DMS 273 treated with DMSO at 0.1 percent for 48 hours (cell line): ENCODE measurements at places on chromosomes 12 and 14.
A peak's percentile ranks its signal among the peaks of the same experiment; 100 is the strongest.

DNA sequence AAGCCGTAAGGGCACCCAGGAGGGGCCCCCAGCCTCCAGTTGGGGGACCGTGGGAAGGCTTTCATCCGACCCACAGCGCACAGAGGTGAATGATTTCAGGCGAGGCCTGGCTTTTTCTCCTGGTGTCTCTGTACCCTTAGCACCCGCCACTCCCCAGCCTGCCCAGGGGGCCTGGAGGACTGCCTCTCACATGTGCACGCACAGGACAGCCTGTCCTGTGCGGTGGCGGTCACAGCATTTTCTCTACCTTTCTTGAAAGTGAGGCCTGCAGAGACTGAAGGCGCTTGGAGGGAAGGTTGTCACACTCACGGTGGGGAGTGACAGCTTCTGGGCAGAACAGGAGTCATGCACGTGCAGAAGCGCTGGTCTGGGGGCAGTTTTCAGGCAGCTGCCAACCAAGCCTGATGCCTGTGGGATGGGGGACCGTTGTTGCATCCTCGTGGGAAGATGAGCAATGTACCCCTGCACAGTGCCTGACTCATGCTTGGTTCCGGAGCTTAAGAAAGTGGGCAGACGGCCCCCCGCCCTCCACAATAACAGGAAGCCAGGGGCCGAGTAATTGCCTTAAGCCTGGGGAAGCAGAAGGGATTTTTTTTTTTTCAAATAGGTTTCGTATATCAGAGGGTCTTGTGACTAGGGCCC is 148.1 kb downstream of the TSPAN9 start:
- no peak for DNase-seq

DNA sequence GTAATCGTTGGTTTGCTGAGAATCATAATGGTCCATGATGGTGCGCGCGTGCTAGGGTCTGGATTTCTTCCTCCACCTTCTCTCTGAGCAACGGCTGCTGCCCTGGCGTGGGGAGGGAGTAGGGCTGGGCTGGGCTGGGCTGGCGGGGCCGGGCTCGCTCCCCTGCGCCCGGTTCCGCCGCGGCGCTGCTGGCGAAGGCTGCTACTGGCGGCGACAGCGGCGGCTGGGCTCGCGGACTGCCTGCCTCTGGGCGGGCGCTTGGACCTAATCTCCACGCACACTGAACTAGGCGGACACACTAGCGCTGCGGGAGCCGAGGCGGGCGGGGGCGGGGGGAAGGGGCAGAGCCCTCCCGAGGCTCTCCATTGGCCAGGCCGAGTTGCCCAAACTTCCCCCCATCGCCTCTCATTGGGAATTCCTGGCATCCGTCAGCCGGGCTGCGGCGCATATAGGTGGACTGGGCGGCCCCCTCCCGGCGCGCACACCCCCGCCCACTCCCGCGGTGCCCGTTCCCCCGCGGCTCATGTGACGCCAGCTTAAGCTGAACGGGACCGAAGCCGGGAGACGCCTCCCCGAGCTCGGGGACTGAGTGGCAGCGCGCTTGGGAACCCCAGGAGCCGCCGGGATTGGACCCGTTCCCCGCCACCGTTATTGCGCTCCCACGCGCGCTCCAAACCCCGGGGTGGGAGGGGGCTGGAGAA is at the start of gene ACTN1:
Gene ACTN1 (minus strand): TSS at position 282 of the 701 bp plus-strand sequence. CDS start 246 bp downstream, at position 36.
- DNase-seq = peak; percentile 91

DNA sequence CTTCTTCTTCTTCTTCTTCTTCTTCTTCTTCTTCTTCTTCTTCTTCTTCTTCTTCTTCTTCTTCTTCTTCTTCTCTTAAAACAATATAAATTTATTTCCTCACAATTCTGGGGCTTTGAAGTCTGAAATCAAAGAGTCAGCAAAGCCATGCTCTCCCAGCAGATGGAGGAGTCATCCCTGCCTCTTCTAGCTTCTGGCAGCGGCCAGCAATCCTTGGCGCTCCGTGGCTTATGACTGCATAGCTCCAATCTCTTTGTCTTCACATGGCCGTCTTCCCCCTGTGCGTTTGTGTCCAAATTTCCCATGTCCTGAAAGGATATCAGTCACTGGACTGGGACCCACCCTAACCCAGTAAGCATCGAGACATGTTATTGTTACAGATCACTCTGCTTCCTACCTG is 22.9 kb downstream of the KCNA1 start:
- DNase-seq = no peak

- DNase-seq = no peak
Measured at GRCh38 chr12:43832463-43833168, 3.3 kb upstream of the TMEM117 start.

DNA sequence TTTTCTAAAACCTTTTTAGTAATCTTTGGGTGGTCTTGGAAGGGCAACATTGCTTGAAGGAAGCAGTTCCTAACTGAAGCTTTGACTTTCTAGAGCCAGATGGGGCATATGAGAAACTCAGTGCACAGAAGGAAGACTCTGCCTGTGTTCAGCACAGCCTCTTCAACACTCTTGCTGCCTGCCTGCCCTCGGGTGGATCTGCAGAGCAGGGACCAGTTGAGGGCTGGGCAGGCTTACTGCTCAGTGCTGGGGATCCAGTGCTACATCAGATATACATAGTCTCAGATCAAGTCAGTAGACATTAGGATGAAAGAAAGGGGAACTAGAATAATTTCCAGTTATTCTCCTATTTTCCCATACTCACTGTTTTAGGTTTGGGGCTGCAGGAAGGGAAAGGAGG is 29.5 kb upstream of the TMX1 start:
- peak; percentile 62 for DNase-seq

- DNase-seq = no peak
Measured at GRCh38 chr12:14395074-14395778, 29.7 kb downstream of the ATF7IP start.

DNA sequence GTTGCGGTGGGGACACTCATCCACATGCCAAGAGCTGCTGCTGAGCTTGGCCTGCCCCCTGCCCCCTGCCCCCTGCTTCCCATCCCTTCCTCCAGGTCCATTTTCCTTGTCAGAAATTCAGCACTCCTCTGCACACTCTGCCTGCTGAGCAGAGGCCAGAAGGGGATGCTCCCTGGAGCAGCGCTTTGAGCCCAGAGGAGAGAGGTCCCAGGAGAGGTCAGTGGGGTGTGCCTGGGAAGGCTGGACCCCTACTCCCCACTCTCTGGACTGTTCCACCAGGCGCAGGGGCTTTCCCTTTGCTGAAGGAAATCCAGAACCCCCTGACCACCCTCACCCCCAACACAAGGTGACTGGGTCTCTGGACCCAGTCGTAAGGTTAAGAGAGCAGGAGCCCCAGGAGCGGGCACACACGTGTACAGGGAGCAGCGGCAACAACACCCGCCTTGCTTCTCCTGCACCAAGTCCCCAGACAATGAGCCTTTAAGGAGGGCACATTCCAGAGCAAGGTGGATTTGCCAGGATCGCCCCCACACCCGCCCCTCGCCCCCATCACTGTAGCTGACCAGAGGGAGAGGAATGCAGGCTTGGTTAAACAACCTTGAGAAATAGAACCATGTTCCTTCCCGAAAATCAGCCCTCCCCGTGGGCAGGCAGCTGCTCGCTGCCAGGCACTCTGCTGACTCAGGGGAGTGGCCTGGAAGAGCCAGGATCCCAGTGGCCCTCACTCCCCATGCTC is 30.7 kb downstream of the ISCA2 start:
- no peak for DNase-seq

- DNase-seq = no peak
Measured at GRCh38 chr12:80188576-80188975, 89.2 kb downstream of the OTOGL start.

DNA sequence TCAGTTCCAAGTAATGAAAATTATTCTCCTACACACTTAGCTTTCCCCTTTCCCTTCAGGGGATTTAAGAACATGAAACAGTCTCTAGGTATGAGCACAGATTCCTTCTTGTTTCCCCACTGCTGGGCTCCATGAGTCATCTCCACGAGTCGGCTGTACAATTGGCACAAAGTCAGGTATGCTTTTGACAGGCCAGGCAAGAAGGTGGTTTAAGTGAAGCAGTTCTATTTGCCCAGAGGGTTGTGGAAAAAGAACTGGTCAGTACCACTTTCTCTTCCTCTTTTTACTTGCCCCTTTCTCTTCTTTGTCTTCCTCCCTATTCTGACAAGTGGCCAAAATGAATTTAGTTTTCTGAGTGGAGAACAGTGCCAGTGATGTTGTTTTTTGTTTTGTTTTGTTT is 16.3 kb downstream of the DYNC1H1 start:
- DNase-seq = no peak
